Body of pancreas (tissue), 4 donors: ENCODE measurements at places on chromosomes 11 and 22. TPM values are rescaled to one million over a fixed set of nuclear protein-coding genes. Genes with fewer than 3 reads are reported as not detected.

DNA sequence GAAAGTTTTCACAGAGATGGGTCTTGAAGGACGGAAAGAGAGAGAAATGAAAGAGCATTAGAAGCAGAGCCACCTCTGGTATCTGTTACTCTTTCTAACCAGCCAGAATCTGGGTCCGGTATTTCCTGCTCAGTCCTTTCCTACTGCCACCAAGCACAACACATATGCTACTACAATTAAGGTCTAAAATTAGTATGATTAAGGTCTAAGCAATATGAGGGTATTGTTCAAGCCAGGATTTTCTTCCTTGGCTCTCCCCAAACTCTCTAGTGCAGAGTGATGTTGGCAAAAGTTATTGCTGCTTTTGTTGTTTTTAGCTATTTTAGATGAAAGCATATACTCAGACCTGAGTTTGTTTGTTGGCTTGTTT is 59.2 kb upstream of the EED start:
- H3K4me1 ChIP-seq: no peaks in the 10 kb centered on the region
- no peaks in the 10 kb centered on the region for H3K36me3 ChIP-seq
- H3K4me3 ChIP-seq: no peak overlapping the region
- H3K27me3 ChIP-seq: no peaks in the 10 kb centered on the region

DNA sequence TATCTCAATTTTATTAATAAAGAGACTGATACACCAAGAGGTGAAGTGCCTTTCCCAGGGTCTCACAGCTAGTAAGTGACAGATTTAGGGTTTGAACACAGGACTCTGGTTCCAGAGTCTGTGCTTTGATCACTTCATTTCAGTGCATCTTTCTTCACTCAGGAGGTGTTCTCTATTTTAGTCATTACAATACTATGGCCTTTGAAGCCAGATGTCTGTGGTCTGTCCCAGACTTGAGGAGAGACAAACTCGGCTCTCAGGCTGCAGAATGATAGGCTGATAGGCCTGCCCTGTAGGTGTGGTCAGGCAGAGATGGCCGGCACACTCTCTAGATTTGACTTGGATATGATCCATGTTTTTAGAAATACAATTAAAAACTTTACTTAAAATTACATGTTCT is 478.5 kb upstream of the CCDC90B start:
- H3K27ac ChIP-seq: no peak overlapping the region
- no peak for DNase-seq
- no peaks in the 10 kb centered on the region for H3K36me3 ChIP-seq
- no peaks in the 10 kb centered on the region for H3K4me1 ChIP-seq

DNA sequence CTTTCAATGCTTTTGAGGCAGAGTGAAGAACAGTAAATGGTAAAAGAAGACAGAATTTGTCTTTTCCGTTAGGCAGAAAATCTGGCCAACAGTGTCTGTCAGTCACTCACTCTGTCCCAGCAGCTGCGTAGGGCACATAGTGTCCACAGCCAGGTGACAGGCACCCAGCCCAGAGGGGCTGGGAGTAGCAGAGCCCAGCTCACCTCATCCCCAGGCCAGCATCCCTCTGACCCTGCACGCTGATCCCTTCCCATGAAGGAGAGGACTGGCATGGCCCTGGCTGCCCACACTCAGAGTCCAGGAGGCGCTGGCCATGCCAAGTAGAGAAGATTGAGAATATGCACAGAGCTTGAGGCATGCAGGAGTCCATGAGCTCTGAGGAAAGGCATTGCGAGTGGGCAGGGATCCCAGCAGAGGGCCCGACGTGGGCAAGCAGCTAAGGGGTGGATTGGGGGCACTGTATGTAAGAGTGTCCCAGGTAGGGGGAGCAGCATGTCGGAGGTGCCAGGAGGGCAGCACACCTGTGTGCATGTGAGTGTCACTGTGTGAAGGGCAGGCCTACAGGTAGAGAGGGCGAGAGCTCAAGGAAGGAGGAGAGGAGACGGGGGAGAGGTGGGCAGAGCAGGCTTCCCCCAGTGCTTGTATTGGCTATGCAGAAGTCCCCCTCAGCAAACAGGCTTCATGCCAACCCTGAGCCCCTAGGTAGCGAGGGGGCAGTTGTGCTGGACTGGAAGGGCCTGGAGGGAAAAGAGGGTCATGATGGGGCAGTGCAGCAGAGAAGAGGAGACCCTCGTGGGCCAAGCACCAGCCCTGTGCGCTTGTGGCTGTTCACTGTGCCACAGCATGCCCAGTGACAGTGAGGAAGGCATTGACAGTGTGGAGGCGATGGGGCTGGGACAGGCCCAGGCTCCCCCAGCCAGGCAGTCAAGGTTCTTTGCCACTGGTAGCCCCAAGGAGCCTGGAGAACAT is 133.8 kb downstream of the OSBP2 start:
- no peak overlapping the region for H3K4me3 ChIP-seq
- H3K4me1 ChIP-seq: no peaks in the 10 kb centered on the region
- no peaks in the 10 kb centered on the region for H3K36me3 ChIP-seq
- DNase-seq: no peak
- no peaks in the 10 kb centered on the region for H3K27me3 ChIP-seq

DNA sequence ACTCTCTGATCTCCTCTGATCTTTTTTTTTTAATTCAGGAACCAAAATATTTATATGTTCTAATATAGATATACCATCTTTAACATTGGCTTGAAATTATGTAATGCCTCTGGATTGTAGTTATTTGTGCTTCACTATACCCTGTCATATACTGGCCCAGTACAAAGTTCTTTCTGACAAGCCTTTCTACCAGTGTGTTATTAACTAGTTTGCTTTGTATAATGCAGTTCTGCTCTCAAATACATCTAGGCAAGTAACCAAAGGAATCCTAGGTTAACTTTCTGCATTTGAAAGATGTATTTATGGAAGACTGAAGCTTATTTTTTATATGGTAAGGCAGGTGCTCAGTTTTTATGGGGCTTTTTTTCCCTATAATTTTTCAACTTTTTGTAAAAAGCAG is 36.1 kb downstream of the ARHGEF12 start:
- DNase-seq: no peak
- H3K27me3 ChIP-seq: no peaks in the 10 kb centered on the region
- no peak overlapping the region for H3K27ac ChIP-seq
- H3K4me1 ChIP-seq: peaks cover 16% of the 10 kb centered on the region
- H3K36me3 ChIP-seq: no peaks in the 10 kb centered on the region

GRCh38 chr11:12692229-12693075 is 18.2 kb downstream of the TEAD1 start:
- H3K27ac ChIP-seq: peak overlapping the region; percentile 94
- no peaks in the 10 kb centered on the region for H3K27me3 ChIP-seq
- H3K4me3 ChIP-seq: no peak overlapping the region
- DNase-seq: peak; percentile 96

- H3K4me3 ChIP-seq: no peak overlapping the region
- no peaks in the 10 kb centered on the region for H3K4me1 ChIP-seq
- H3K27me3 ChIP-seq: no peaks in the 10 kb centered on the region
These were observed 66.2 kb upstream of the POU2AF2 start for GRCh38 chr11:111179184-111179910.

- peak overlapping the region; percentile 74 for H3K27ac ChIP-seq
- H3K4me1 ChIP-seq: peaks cover 16% of the 10 kb centered on the region
- H3K4me3 ChIP-seq: no peak overlapping the region
- DNase-seq: peak; percentile 95
- H3K27me3 ChIP-seq: no peaks in the 10 kb centered on the region
These were observed 5.7 kb upstream of the ACAT1 start for GRCh38 chr11:108115500-108116140.

DNA sequence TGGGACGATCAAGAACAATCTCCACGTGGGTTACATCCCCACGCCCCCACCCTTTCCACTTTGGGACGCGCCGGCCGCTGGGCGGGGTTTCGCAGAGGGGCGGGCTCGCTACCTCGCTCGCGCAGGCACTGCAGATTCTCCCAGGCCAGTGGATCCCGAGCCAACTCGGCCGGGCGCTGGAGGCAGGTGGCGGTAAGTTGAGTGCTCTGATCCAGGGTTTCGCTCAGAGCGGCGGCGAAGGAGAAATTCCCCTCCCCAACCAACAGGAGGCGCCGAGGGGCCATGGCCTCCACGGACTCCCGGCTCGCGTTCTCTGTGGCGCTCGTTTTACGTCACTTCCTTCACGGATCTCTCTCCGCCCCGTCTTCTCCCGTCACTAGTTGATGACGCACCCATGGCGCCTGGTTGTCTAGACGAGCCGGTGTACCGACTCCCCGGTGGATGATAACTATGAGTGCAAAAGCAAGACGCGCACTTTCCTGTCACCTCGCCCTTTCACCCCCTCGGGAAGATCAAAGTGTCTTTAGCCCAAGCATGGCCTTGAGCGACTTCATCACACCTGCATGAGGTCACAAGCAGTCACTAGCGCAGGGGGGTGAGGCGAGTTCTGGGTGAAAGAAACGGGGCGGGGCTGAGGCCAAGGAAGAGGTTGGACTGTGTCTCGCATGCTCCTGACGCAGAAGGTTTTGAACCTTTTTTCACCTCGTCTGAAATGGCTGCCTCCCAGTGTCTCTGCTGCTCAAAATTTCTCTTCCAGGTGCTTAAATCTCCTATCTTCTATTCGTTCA is at the start of the genes CFAP68 and FDXACB1:
TSS of gene CFAP68 (plus strand) at position 693 of the 788 bp plus-strand sequence. CDS start at position 713, 20 bp downstream.
TSS of gene FDXACB1 (minus strand) at position 317 of the 788 bp plus-strand sequence. CDS start at position 284, 33 bp downstream.
- no peaks in the 10 kb centered on the region for H3K36me3 ChIP-seq
- peak; percentile 96 for DNase-seq
- peaks cover 9% of the 10 kb centered on the region for H3K4me1 ChIP-seq

Gene SPDYC
- not detected for total RNA-seq

Gene LGR4
- total RNA-seq: 120 TPM

Gene UPK2
- total RNA-seq: not detected

Gene SYT9
- total RNA-seq: not detected
